ENCODE measurements at places on chromosomes 1 and 21.

DNA sequence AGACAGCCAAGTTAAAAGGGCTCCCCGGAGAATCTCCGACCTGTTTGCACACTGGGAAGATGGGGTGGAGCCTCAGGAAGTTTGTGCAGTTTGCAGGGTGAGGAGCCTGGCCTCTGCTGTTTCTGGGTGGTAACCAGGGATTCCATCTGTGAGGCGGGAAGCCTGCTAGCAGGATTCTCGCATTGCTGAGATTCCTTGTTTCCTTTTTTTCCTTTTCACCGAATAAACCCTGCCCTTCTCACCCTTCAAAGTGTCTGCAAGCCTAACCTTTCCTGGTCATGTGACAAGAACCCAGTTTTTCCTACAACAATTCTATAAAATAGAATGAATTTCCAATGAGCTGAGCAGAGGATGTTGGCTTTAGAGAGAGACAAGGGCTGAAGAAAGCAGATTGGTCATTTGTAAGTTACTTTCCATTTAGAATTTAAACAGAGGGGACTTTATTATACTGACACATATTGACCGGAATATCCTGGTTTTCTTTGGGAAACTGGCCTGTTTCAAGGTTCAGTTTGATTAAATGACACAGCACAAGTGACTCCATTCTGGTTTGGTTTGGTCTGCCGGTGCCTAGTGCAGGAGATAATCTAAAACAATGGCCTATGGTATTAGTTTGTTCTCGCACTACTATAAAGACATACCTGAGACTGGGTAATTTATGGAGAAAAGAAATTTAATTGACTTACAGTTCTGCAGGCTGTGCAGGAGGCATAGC is 48.7 kb upstream of the DNAH14 start:
- peak; percentile 67 for DNase-seq

DNA sequence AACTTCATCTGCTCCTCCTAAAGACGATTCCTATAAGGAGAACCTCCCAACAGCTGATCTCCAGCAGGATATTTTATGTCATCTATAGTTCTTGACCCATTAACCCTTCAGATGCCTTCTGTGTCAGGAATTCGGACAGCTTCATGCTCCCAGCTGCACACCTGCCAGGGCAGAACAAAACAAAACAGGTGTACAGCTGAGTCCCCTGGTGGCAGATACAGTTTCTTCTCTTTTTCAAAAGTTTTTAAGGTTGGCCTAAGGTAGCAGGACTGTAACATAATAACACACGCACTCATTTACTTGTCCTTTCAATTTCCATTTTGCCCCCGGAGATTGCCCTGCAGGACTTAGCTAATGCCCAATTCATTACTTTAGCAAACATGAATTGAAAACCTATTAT is 218.3 kb downstream of the S1PR1 start:
- DNase-seq, result no peak

- DNase-seq, result no peak
These were observed 3.4 kb upstream of the COL6A2 start for GRCh38 chr21:46094401-46095082.

DNA sequence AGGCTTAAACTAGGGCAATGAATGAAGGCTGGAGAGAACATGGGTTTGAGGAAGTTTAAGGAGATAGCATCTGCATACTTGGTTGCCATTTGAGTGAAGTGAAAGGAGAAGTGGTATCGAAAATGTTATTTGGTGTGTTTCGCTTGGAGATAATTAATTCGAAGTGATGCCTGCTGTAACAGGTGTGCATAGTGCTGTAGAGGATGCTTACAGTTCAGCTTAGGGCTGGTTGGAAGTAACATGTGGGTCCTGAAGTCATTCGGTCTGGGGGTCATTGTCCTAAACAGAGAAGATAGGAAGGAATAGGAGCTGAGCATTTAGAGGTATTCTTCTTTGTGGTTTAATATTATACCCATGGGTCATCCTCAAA is 301 bp upstream of the NUDT17 start:
- no peak for DNase-seq

- DNase-seq, result no peak
These were observed 7.8 kb upstream of the PTTG1IP start for GRCh38 chr21:44881198-44881872.

DNA sequence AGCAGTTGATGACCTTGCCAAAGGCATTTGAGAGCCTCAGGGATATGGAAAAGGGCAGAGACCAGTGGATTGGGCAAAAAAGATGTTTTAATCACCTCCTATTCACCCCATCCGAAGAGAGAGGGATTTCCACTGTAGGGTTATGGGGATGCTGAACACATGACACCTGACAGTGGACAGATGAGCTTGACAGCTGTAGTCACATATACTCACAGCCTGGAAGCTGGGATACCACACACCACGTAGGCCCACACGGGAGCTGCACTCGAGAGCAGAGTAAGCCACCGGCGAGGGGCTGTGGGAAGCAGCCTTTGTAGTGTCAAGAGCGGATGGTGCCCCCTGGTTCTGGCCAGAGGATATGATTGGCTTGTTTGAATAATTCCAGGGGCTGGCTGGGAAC is 20.0 kb downstream of the ZBTB40 start:
- no peak for DNase-seq

DNA sequence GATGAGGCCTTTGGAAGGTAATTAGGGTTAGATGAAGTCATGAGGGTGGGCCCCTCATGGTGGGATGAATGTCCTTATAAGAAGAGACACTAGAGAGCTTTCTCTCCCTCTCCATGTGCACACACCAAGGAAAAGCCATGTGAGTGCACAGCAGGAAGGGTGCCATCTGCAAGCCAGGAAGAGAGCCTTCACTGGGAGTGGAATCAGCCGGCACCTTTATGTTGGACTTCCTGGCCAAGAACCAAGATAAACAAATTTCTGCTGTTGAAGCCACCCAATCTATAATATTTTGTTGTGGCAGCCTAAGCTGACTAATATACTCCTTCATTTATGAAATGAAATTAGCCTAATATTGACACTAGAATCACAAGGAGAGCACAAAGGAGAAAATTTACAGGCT is 38.2 kb upstream of the PKP1 start:
- DNase-seq, result no peak

- no peak for DNase-seq
These were observed 18.0 kb upstream of the OLIG1 start for GRCh38 chr21:33051925-33052324.

GRCh38 chr21:25342816-25343215 is 264.5 kb downstream of the MRPL39 start:
- no peak for DNase-seq

DNA sequence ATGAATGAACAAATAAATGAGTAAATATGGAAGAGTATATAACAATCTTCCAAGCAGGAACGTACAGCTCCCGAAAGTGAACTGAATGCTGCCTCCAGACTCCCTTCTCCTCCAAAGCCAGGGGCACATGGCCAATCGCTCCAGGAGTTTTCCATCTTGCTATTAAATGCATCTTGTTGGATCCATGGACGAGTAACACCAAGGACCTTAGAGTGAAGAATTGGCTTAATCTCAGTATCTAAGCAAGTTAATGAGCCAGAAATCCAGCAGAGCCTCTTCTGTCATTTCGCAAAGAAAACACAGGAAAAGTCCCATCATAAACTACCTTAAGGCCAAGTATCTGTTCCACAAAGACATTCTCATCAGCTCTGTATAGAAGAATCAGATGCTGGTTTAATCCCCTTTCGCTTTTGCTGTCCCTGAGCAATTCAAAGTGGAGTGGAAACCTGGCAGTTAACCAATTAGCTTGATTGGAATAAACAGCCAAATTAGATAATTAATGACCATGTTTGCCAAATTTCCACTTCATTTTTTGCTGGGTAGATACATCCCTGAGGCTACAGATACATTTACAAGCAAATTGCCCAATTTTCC is 116.0 kb downstream of the MIS18A start:
- DNase-seq, result no peak

- DNase-seq, result peak; percentile 37
These were observed 5.1 kb upstream of the HES4 start for GRCh38 chr1:1004780-1005697.

- no peak for DNase-seq
These were observed 574.1 kb downstream of the LMO4 start for GRCh38 chr1:87902830-87903229.

DNA sequence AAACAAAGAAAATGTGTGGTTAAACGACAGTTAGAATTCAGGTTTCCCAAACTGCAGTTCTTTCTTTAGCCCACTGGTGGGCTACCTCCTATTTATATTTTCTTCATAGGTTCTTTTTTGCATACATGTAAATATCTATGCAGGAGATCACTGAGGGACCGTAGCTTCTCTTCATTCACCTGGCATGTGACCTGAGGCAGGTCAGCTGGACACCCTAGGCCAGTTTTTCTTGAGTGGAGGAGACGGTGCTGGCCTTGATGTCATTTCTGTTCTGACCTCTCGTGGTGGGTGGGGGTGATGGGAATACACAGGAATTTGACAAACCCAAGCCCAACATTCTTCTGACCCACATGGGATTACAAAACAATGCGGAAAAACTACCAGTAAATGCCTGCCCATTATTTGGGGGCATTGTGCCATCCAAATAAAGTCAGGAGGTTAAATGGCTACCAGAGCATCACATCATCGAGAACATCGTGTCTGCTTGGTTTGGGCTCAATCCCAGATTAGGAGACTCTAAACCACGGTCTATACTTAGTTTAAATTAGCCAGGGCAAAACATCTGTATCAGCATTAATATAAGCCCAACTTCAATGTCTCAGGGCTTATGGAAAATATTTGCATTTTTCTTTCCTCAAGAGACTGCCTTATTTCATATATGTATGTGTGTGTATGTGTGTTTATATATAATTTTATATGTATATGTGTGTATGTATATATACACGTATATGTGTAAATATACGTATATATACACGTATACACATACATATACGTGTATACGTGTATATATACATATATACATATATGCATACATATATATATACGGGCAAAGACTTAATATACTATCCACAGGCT is 7.4 kb upstream of the IRF2BP2 start:
- no peak for DNase-seq

DNA sequence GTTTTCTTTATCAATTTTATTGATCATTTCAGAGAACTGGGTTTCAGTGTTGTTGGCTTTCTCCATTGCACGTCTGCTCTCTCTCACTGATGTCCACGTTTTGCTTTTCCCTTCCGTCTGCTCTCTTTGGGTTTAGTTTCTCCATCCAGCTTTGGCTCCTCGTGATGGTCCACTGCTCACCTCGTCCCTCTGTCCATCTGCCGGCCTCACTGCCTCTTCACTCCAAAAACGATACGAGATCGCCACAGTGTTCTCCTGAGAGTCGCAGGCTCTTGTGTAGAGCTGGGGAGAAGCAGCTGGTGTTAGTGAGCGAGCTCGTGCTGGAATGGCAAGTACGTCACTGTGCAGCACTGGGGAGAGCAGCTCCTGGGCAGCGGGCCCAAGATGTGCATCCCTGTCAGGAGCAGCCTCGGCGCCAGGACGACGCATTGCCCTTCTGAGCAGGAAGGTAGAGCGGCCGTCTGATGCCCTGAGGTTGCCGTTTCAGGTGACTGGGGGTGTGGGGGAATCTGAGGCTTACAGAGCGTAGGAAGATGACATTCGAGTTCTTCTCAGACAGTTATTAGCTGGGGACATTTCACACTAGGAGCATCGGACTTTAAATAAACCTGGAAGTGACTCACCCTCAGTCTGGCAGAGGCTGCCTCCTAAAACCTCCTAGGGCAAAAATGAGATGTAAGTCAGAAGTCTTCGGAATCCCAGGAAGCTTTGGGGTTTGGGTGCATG is 31.4 kb upstream of the PCBP3 start:
- DNase-seq, result no peak

GRCh38 chr1:83796409-83796808 is 202.5 kb downstream of the TTLL7 start:
- no peak for DNase-seq
